ENCODE measurements at places on chromosomes 13 and 19. TPM values are rescaled to one million over a fixed set of nuclear protein-coding genes. Genes with fewer than 3 reads are reported as not detected.

DNA sequence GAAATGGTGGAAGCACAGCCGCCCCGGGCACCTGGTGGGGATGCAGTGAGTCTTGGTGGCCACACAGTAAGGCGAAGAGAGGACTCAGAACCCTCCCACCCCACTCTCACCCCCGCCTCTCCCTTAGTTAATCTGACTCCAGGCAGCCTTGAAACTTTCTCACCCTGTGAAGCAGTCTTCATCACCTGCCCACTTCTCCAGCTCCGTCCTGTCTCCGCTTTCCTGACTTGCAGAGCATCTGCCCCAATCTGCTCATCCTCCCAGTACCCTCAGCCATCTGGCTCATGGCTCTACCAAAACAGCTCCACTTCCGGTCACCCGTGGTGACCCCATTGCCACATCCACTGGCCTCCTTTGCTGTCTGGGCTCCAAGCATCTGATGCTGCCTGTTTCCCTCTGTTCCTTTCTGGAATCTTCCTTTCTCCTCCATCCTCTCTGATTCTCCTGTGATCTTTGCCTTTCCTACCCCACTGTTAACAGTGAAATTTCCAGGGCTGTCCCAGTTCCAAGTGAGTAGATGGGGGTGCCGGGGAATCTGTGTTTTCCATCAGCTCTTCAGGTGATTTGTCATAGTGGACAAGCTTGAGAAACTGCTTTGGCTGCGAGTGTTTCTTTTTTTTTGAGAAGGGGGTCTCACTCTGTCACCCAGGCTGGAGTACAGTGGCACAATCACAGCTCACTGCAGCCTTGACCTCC, 4.3 kb downstream of the USF2 start:
- peak overlapping the region; percentile 31 for H3K27ac ChIP-seq
- DNase-seq: no peak
- H3K4me1 ChIP-seq: peaks cover 1% of the 10 kb centered on the region
- H3K27me3 ChIP-seq: no peaks in the 10 kb centered on the region
- H3K36me3 ChIP-seq: no peaks in the 10 kb centered on the region
- H3K4me3 ChIP-seq: no peak overlapping the region

DNA sequence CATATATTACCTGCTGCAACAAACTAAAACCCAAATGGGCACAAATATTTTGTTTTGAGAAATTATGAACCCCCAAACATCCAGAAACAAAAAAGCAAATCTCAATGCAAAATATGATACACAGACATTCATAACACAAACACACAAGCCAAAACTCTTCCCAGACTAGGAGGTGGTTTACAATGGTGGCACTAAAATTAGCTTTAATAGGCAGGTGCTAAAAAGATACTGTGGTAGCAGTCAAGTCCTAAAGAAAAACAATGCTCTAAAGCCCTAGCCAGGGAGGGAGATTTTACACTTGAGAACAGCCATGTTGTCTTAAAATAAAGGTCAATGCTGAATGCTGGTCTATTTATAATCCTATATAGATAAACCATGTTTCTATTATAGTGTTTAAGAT, 65.0 kb downstream of the DOCK9 start:
- H3K36me3 ChIP-seq: no peaks in the 10 kb centered on the region
- H3K4me1 ChIP-seq: peaks cover 3% of the 10 kb centered on the region
- no peaks in the 10 kb centered on the region for H3K27me3 ChIP-seq
- no peak overlapping the region for H3K27ac ChIP-seq
- no peak overlapping the region for H3K4me3 ChIP-seq
- no peak for DNase-seq

- no peak for DNase-seq
- H3K4me3 ChIP-seq: no peak overlapping the region
- H3K4me1 ChIP-seq: no peaks in the 10 kb centered on the region
- H3K36me3 ChIP-seq: no peaks in the 10 kb centered on the region
- no peaks in the 10 kb centered on the region for H3K27me3 ChIP-seq
- H3K27ac ChIP-seq: no peak overlapping the region
These were observed 1674.2 kb downstream of the PCDH9 start for GRCh38 chr13:65555962-65556361.

NXNL1 gene
- not detected for total RNA-seq

TMEM59L gene
- total RNA-seq: not detected

KLK14 gene
- not detected for total RNA-seq

NCAN gene
- not detected for total RNA-seq
